ENCODE measurements at places on chromosomes 2 and 18. TPM values are rescaled to one million over a fixed set of nuclear protein-coding genes. Genes with fewer than 3 reads are reported as not detected.

The KIAA2012 gene
- total RNA-seq: 0.21 TPM

The CNTNAP5 gene
- total RNA-seq: 1.7 TPM

The PLGLB1 gene
- total RNA-seq: 12.5 TPM

The EMILIN1 gene
- 82.0 TPM for total RNA-seq

The SCN9A gene
- total RNA-seq: 11.1 TPM

The LBH gene
- total RNA-seq: 56.4 TPM

The CFAP53 gene
- 0.31 TPM for total RNA-seq

The CCBE1 gene
- 5.3 TPM for total RNA-seq

The CCDC148 gene
- total RNA-seq: 2.1 TPM

The APCDD1 gene
- total RNA-seq: 31.2 TPM

The UGT1A5 gene
- total RNA-seq: 0.51 TPM

The LONRF2 gene
- total RNA-seq: 5.1 TPM

The ABHD1 gene
- total RNA-seq: 1.3 TPM

The ERFE gene
- total RNA-seq: 14.1 TPM

The UBE2F gene
- total RNA-seq: 69.6 TPM

The LIMS2 gene
- 15.0 TPM for total RNA-seq

The APLF gene
- total RNA-seq: 7.9 TPM

The EPG5 gene
- 38.8 TPM for total RNA-seq

The TUBA3E gene
- total RNA-seq: not detected

The SIGLEC15 gene
- total RNA-seq: not detected

The COL3A1 gene
- 6,407 TPM for total RNA-seq

The PMAIP1 gene
- total RNA-seq: 15.7 TPM

The SPR gene
- 8.4 TPM for total RNA-seq

The EFR3B gene
- total RNA-seq: 6.1 TPM

The LCT gene
- not detected for total RNA-seq

The IAH1 gene
- total RNA-seq: 36.6 TPM

The FBXO41 gene
- 0.41 TPM for total RNA-seq

The CPO gene
- 1.6 TPM for total RNA-seq

The MDH1B gene
- total RNA-seq: 0.21 TPM

The SLC19A3 gene
- total RNA-seq: 5.3 TPM

The CFC1 gene
- total RNA-seq: not detected

The ALPP gene
- not detected for total RNA-seq

The CYS1 gene
- total RNA-seq: 5.4 TPM

The RAX gene
- total RNA-seq: not detected

The NGEF gene
- total RNA-seq: 2.7 TPM

The MSTN gene
- 31.1 TPM for total RNA-seq

The DSC3 gene
- total RNA-seq: 67.4 TPM

The ASIC4 gene
- total RNA-seq: 0.10 TPM

The SP140 gene
- total RNA-seq: 1.7 TPM

The CRYGB gene
- not detected for total RNA-seq

All from tongue (tissue), 3 donors.